ENCODE measurements at places on chromosomes 2 and 18.

DNA sequence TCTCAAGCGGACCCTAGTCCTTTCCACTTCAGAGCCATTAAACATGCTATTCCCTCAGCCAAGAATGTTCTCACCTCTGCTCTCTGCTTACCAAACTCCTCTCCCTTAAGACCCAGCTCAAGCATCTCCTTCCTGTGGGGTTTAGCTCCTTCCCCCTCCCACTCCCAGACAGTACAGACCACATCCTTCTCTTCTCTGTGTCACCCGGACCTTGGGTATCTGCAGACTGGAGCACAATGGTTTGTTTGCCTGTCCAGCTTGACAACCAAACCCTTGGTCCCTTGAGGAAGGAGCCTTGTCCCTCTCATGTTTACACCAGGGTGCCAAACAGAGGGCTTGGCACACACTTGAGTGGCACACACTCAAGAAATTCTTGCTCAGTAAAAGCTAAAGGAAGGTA lies 4.1 kb upstream of the CD8A start:
- DNase-seq: no peak

- peak; percentile 36 for DNase-seq
These were observed at the start of gene TNFRSF11A for GRCh38 chr18:62324917-62325805. Gene TNFRSF11A (plus strand): TSS chr18:62325310. CDS start chr18:62325353, 43 bp downstream.

DNA sequence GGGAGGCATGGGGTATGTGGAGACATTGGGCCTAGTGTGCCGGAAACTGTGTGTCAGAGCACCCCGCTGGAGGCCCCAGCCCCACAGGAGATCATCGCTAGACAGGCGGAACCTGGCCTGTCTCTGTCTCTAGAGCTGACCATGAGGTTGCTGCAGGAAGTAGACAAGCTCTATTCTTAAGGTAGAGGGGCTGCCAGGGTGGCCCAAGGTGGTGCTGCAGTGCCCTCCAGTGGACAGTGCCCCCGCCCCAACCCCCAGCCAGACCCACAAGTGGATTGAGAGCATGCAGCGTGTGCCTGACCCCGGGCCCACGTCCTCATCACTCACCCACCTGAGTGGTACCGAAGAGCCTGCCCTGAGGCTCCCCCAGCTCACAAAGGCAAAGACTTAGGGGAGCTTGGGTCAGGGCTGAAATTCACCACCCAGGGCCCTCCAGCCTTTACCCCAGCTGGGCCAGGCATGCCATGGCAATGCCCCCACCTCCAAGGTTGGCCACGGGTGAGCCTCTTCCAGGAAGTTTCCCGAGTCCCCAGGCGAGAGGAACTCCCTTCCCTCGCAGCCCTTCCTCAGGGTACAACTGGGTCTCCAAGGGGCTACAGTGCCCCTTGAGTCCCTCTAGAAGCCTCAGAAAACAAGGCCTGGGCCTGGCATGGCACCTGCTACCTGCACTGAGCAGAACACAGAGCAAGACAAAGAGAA lies 155.0 kb downstream of the TTC32 start:
- no peak for DNase-seq

DNA sequence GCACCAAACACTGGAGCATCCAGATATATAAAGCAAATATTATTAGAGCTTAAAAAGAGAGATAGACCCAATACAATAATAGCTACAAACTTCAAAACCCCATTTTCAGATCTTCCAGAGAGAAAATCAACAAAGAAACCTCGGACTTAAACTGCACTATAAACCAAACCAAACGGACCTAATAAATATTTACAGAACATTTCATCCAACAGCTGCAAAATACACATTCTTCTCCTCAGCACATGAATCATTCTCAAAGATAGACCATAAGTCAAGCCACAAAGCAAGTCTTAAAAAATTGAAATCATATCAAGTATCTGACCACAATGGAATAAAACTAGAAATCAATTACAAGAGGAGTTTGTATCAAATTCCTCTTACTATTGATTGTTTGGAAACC lies 140.2 kb upstream of the OTOS start:
- no peak for DNase-seq

DNA sequence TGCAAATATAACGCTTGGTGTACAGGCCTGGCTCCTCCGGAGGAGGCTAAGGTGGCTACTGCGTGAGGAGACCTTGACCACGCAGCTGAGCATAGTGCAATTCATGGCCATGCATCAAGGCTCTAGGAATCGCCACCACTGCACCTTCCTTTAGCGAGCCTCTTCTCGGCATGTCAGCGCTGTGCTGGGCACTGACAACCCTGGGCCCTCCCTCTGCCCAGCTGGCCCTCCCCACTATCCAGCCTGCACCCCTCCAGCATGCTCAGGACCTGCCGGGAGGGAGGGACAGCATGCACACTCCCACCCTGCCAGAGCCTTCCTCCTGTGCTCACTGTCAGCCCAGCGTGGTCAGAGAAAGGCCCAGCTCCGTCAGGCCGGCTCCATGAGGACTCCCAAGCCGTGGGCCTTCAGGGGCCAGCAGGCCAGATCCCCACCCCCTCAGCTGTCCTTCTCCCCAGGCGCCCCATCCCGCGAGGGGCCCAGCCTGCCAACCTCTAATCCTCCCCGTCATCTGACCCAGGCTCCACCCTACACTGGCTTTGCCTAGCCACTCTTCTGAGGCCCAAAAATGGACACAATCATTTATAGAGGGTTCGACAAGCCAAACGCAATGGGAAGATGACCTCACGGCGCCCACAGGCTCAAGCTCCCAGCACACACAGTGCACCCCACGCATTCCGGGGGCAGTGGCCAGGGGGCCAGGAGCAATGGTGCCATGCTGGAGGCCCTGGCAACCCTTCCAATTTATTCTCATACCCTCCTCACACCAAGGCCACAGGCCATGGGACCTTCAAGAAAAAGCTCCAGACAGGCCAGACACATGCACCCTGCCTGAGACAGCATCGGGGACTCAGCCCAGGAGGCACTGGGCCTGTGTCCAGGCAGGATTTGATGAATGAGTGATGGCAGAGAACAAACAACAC lies 3.5 kb downstream of the BIN1 start:
- no peak for DNase-seq

DNA sequence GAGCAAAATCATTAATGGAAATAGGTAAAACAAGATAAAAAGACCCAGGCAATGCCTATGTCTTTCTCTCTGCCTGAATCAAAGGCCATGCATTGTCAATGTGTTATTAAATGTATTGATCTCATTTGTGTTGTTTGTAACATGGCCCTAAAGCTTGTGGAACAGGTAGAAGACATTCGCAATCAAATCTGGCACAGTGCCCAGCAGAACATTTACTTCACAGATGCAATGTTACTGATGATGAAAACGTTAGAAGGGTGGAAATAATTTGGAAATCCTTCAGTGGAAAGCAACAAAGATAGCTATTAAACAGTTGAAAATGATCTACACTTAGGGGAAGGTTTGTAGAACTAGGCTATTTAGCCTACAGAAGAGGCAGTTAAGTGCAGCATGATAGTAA lies 368.2 kb downstream of the EPHA4 start:
- DNase-seq: no peak

Data from effector CD8-positive, alpha-beta T cell (primary cell).